Activated CD4-positive, alpha-beta T cell treated with anti-CD3 and anti-CD28 coated beads, Interleukin-2, amount 50 U/mL, for 16 hours (primary cell): ENCODE measurements at places on chromosomes 3 and 15.
A peak's percentile ranks its signal among the peaks of the same experiment; 100 is the strongest.

DNA sequence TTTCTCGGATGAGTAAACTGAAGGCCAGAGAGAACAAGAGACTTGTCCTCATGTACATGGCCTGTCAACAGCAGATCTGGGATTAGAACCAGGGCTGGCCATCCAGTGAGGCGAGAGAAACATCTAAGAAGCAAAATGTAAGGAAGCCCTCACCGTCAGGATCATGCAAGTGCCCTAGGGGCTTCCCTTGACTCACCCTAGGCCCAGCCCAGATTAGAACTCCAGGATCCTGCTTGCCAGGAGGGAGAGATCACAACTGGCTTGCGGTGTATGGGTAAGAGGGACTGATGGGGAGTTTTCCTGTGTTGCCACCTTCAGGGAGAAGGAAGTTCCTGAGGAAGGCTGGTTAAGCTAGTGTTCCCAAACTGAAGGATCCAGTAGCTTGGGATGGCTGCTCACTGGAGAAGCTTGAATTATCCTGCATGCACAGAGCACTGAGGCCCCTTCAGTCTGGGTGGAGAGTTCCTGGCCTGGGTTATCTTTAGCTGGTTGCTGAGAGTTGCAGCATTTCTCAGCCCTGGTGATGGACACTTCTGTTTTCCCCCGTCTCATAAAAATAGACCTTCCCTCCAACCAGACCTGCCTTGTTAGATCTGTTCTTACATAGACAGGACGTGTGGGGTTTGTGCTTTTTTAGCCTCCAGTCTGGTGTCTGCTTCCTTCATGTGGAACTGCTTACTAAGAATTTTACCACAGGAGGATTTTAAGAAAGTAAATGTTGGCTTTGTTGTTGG is 28.2 kb upstream of the XIRP1 start:
- peak; percentile 10 for DNase-seq

GRCh38 chr15:28967990-28968389 is 82.2 kb downstream of the APBA2 start:
- DNase-seq: no peak

GRCh38 chr3:165854696-165855095 is 17.5 kb upstream of the BCHE start:
- peak; percentile 4 for DNase-seq

DNA sequence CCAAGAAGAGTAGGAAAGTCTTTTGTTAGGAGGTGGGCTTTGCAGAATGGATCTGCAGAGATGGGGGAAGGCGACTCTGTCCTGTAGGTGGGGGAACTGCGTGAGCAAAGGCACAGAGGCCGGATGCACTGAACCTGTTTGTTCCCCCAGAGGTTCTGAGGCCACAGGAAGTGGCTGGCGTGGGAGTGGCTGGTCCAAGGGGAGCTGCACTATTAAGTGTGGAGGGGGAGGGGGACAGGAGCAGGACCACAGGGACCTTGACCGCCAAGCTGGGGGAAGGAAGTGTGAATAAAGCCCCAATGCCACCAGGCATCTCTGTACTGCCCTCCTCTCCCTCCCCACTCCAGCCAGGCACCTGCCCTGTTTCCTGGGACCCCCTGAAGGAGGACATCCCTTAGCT is 51.8 kb downstream of the CYP11A1 start:
- peak; percentile 21 for DNase-seq

GRCh38 chr15:49458145-49458544 is 35.1 kb downstream of the FGF7 start:
- DNase-seq: no peak

GRCh38 chr3:50303013-50303815 is at the start of gene HYAL1:
TSS of gene HYAL1 (minus strand) at chr3:50303574. CDS start at chr3:50302956, 618 bp downstream.
- DNase-seq: no peak

GRCh38 chr3:193087336-193087735 is 153.7 kb upstream of the PLAAT1 start:
- DNase-seq: no peak

DNA sequence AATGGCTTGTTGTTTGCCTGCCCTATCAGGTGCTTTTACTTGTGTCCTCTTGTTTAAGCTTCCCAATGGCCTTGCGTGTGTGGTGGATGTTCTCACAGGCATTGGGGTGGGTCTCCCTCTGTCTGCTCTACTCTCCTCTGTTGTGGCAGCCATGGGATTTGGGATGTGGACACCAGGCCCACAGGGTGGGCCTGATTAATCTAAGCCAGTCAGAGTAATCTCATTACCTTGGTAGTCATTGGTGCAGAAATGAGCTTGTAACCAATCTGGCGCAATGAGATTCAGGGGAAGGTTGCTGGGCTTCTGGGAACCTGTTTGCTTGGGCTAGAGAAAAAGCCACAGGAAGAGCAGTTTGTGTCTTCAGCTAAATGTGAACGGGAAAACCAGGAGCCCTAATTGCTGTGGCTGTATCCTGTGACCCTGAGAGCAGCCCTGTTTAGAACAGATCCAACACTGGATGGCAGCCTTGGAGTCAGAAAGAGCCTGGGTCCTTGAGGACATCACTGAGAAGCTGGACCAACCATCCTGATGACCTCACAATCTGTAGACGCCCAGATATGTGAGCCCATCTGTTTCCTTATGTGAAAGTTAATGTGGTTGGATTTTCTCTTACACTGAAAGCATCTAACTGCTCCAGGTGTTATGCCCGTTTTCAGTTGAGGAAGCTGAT is 157.3 kb upstream of the UBE2E1 start:
- no peak for DNase-seq
